ENCODE measurements at places on chromosomes 16 and 17.

DNA sequence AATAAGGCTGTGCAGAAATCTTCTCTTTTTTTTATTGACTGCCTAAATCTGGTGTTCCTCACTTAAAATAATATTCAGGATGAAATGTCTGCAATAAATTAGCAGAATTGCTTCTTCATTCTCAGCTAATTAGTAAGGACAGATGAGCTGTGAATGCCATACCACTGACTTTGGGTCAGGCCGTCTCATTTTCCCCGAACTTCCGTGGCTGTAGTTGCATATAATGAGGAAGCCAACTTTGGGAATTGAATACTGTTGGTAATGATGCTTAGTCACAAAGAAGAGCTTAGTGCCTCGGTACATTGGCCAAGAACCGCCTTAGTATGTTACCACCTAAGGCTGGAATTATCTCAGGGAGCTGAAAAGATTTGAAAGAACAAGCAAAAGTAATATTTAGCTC is 47.6 kb downstream of the NUP93 start:
- peak; percentile 66 for DNase-seq

GRCh38 chr17:883586-883962 is 96.0 kb downstream of the NXN start:
- no peak for DNase-seq

GRCh38 chr17:83131401-83132011 is 52.1 kb downstream of the METRNL start:
- no peak for DNase-seq

GRCh38 chr17:78677303-78678221 is 100.4 kb upstream of the DNAH17 start:
- peak; percentile 14 for DNase-seq

- DNase-seq: no peak
These were observed 17.7 kb downstream of the TCF25 start for GRCh38 chr16:89890886-89891657.

DNA sequence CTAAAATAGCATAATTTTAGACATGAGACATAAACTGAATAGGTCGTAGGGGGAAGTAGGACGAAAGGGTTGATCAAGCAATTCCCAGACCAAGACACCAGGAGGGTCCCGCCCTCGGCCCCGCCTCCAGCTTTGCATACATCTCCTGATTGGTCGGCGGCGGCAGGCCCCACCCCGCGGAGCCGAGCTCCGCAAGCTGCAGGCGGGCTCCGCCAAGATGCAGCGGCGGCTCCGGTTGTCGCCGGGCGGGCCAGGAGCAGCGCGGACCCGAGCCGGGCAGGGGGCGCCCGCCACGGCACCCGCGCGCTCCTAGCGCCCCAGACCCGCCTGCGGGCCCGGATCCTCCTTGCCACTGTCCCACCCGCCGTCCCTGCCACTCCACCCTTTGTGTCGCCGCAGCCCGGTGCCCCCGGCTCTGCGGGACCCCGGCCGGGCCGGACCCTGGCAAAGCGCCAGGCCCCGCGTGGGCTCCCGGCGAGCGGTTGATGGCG is at the start of gene CDR2L:
Gene CDR2L (plus strand): TSS at position 215 of the 491 bp plus-strand sequence. CDS start 412 bp downstream, outside the sequence.
- DNase-seq: peak; percentile 94

DNA sequence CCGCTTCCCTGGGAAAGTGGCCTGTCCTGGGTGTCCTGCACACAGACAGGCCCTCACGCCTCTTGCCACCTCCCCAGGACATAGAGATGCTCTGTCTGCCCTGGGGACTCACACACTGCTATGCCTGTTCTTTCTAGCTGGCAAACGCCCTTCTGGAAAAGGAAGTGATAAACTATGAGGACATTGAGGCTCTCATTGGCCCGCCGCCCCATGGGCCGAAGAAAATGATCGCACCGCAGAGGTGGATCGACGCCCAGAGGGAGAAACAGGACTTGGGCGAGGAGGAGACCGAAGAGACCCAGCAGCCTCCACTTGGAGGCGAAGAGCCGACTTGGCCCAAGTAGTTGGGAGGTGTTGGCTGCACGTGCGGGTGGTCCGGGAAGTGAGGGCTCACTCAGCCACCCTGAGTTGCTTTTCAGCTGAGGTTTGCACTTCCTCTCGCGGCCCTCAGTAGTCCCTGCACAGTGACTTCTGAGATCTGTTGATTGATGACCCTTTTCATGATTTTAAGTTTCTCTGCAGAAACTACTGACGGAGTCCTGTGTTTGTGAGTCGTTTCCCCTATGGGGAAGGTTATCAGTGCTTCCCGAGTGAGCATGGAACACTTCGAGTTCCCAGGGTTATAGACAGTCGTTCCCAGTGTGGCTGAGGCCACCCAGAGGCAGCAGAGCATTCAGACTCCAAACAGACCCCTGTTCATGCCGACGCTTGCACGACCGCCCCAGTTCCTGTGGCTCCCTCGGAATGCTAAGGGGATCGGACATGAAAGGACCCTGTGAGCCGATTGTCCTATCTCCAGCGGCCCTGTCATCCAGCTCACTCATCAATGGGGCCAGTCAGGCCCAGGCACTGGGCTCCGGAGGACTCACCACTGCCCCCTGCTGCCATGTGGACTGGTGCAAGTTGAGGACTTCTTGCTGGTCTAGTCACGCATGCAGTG is 3.5 kb upstream of the RPL13 start:
- peak; percentile 67 for DNase-seq

GRCh38 chr17:40963838-40964237 is 2.9 kb downstream of the KRT39 start:
- DNase-seq: no peak

DNA sequence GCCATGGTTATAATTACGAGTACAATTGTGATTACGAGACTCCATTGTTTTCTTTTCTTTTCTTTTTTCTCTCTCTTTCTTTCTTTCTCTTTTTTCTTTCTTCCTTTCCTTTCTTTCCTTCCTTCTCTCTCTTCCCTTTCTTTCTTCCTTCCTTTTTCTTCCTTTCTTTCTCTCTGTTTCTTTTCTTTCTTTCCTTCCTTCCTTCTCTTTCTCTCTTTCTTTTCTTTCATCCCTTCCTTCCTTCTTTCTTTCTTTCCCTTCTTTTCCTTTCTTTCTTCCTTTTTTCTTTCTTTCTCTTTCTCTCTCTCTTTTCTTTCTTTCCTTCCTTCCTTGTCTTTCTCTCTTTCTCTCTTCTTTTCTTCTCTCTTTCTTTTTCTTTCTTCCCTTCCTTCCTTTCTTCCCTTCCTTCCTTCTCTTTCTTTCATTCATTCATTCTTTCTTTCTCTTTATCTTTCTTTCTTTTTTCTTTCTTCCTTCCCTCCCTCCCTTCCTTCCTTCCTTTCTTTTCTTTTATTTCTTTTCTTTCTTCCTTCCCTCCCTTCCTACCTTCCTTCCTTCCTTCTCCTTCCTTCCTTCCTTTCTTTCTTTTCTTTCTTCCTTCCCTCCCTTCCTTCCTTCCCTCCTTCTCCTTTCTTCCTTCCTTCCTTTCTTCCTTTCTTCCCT is 14.1 kb upstream of the NTN1 start:
- no peak for DNase-seq

DNA sequence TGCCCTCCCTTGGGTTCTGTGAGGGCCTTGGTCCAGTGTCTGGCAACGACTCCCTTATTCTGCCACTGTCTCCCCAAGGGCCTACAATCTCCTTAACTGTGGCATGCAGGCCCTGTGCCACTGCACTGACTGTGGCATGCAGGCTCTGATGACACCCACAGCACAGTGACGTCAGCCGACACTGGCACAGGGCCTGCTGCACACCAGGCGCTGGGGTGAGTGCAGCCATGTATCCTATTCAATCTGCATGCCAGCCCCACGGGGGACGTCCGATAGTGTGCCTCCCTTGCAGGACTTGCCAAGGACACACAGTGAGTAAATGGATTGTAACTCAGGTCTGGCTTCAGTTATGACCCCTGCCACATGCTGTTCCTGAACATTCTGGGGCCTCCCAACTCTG is 39.8 kb upstream of the RASD1 start:
- peak; percentile 81 for DNase-seq

DNA sequence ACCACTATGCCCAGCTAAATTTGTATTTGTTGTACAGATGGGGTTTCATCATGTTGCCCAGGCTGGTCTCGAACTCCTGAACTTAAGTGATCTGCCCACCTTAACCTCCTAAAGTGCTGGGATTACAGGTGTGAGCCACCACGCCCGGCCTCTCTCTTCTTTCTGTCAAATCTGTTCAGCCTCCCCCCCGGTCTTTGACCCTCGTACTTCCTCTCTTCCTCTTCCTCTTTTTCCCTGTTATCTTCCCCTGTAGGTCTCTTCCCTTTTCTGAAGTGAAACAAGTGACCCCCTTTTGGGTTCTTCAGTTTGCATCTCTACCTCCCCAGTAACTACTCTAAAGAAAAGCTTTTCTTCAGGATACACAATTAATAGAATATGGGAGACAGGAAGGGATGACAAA is 31.7 kb upstream of the DHX40 start:
- no peak for DNase-seq

DNA sequence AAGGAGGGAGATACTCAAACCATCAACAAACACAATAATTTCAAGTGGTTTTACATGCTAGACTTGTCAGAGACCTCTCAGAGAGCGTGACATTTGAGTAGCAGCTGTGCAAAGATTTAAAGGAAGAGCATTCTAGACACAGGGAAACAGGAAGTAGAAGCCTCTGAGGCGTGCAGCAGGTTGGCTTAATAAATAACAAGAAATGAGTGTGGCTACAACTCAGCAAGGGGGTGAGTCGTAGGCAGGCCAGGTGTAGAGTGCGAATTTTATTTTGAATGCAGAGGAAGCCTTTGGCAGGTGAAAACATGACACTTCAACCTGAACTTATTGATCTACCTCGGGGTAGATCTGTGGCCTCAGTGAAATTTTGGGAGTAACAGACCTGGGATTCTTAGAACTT is 73.2 kb upstream of the MRTFB start:
- no peak for DNase-seq

GRCh38 chr17:27276653-27277156 is 17.2 kb upstream of the WSB1 start:
- no peak for DNase-seq

- no peak for DNase-seq
These were observed 39.9 kb upstream of the CCDC182 start for GRCh38 chr17:57785022-57785421.

DNA sequence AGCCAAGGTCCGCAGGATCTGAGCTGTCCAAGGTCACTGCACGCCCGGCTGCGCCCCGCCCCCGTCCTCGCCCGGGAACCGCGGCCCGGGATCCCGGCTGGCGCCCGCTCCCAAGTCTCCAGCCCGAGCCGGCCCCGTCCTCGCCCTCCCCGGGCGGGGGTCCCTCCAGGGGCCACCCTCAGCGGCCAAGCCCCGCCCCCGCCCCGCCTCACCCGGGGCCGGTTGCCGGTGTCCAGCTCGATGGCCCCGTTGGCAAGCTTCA is 216 bp downstream of the VPS9D1 start:
- DNase-seq: peak; percentile 29

- no peak for DNase-seq
These were observed 69.4 kb upstream of the NKD1 start for GRCh38 chr16:50478773-50479149.

DNA sequence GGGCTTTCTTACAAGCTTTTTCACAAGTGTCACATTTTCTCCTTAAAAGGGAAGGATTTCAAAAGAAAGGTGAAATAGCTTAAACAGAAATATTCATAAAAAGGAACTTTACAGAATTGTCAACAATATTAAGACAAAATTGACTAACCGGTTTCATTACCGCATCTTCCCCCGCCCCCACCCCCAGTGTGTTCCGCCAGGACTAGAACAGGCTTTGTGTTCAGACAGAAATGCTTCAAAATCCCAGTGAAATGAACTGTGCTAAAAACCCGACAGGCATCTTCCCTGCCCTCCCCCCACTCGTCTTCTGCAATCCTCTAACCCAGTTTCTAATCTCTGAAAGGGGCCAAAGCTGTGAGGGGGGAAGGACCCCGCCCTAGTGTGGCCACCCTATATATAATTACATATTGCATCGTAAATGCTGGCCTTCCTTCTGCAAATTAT is 990 bp upstream of the ROGDI start:
- no peak for DNase-seq

DNA sequence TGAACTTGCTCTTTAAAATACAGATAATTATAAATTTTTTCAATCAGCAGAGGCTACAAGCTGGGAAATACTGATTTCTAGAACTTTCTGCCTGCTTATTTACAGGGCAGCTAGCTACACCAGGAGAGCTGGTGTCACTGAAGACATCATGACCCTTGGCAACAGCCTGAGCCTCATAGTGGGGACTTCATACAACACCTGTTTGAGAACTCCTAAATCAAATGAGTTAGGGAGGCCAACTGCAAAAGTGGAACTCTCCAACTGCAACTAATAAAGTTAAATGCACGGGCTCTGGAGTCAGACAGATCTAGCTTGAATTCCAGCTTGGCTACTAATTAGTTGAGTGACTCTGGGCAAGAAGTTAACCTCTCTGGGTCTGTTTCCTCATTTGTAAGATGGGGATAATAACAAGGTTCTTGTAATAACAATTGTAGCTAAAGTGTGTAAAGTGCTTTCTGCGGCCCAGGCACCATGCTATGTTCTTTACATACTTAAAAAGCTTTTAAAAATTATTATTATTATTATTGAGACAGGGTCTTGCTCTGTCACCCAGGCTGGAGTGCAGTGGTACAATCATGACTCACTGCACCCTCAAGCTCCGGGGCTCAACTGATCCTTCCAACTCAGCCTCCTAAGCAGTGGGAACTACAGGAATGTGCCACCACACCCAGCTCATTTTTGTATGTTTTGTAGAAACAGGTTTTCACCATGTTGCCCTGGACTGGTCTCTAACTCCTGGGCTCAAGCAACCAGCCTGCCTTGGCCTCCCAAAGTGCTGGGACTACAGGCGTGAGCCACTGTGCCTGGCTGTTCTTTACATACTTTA is 33.4 kb downstream of the VAC14 start:
- DNase-seq: peak; percentile 79

GRCh38 chr16:18833707-18834505 is 32.6 kb upstream of the ARL6IP1 start:
- DNase-seq: no peak

DNA sequence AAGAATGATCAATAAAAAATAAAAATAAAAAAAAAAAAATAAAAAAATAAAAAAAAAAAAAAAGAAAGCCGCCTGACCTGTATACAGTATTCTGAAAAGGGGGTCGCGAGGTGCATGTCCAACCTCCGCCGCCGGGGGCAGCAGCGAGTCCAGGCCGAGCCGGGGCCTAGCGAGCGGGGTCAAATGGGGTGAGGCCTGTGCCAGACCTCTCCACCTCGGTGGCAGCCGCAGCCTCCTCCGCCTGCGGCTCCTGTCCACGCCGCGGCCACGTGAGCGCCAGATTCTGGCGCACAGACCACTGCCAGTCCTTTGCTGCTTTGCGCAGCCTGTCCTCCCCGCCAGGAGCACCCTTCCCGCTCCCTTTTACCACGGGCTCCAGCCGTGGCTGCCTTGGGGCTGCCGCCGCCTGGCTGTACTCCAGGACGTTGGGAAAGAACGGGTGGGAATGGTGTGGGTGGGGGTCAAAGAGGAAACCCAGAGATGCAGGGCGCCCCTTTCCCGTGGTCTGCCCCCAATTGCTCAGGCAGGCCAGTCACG is 2.4 kb upstream of the BCKDK start:
- peak; percentile 73 for DNase-seq

- DNase-seq: no peak
These were observed 70.5 kb upstream of the CHMP6 start for GRCh38 chr17:80921159-80921558.

DNA sequence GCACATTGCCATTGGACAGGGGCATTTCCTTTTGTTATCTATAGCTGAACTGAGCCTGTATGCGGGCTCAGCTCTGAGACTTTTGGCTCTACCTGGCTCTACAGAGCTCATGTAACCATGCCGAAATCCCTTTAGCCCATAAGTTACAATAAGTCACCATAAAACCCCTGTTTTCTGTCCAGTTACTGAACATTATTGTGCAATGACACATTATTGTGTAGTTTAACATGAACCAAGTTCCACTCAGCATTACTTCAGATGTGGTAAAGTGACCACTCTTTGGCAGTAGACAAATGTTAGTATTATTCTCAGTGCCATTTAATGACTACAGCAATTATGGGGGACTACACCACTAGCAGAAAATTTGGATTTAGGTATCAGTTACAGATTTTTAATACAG is 65.4 kb upstream of the RASL10B start:
- no peak for DNase-seq
